ENCODE measurements at places on chromosomes 5 and 9.

DNA sequence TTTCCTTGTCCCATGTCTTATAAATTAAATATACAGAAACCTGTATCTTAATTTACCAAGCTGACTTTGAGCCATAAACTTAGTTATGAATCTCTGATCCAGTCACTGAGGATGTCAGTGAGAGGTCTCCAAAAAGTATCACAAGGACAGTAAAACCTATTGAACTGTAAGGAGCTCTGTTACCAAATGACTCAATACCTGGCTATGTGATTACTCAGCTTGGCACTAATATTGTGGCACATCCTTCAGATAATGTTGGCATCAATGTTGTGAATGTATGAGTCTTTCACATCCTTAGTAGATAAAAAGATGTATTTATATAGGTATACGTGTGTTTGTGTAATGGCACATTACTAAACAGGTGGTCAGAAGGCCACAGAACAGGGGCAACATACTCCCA, 18.0 kb upstream of the CAPSL start:
- no peak for DNase-seq

GRCh38 chr5:97355775-97356174, 172.7 kb upstream of the RIOK2 start:
- no peak for DNase-seq

DNA sequence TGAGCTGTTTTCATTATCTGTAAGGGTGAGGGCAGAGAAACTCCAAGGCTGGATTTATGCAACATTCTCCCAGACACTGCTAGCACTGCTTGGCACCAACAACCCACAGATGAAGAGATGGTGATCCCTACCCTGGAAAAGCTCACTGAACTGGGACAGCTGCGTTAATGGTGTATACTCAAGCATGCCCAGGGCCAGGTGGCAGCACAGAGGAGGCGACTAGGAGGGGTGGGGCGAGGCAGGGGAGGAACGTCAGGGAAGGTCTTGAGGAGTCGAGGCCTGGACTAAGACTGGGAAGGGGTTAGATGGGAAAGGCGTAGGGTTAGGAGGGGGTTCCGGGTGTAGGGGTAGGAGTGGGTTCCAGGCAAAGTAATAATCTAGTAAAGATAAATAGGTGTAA, 73.1 kb upstream of the TBC1D9B start:
- no peak for DNase-seq

- DNase-seq, result no peak
Observed at GRCh38 chr9:136243631-136244030, 2.0 kb downstream of the QSOX2 start.

DNA sequence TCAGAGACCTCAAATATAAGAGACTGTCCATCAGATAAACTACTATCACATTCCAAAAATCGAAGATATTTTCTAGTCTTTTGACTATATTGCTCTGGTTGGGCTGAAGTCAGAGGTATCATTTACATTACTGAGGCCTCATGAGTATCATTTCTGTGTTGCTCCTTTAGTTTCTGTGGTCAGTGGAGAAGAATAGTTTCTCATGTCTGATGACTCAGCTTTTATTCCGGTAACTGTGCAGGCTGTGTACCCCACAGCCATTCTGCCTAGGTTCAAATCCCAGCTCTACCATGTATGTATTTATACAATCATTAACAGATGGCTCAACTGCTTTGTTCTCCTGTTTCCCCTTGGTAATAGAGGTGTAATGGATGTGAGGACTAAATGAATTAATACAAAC, 179.3 kb downstream of the ALDH1A1 start:
- no peak for DNase-seq
